ENCODE measurements at places on chromosomes 16 and 17.

GRCh38 chr17:42116705-42117396 is 4.3 kb downstream of the KAT2A start:
- DNase-seq, result peak; percentile 94

GRCh38 chr17:80358861-80359260 is 56.1 kb upstream of the ENDOV start:
- no peak for DNase-seq

DNA sequence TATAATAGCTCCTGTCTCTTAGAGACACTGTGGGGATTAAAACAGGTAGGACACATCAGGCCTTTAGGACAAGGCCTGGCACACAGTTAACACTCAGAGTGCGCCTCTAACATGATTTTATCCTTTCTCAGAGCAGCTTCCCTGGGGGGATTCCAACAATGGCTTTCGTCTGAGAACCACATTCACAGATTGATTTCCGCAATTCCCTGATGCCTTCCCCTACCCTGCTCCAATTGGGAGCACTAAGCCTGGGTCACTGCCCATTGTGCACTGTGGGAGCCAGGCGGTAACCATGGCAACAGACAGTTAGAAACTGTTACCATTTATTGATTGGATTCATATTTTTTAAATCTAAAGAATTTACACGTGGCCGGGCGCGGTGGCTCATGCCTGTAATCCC is 5.9 kb upstream of the ALKBH5 start:
- no peak for DNase-seq

DNA sequence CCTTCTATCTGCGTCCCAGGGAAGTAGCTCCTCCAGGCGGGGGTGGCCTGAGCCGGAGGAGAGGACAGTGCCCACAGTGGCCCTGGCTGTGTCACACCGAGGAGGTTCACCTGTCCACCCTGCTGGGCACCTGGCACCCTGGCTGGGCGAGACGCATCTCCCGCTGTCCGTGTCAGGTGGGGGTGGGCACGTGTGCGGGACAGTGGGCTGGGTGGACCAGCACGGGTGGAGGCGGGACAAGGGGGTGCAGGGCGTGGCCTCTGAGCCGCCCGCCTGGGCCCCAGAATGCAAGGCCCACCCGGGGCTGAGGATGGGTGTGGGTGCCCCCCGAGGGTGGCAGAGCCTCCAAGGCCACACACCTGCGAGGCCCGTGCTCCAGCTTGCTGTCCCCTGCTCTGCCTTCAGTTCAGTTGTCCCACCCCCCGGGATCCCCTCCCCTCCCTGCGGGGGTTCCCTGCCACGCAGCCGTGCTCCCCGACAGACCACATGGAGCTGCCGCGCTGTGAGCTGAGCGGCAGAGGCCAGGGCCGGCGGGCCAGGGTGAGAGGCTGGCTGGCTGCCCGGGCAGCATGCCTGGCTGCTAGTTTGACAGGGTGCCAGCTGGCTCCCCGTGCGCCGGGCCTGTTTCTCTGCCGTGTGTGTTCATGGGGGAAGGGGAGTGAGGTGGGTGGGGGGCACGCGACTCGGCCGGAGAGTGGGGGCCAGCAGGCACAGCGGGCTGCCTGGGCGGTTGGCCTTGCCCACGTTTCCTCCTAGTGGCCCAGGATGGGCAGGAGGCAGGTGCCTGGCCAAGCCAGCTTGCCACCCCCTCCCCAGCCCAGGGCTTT is 33.9 kb downstream of the BAHCC1 start:
- DNase-seq, result peak; percentile 80

- no peak for DNase-seq
Measured at GRCh38 chr17:41717408-41718286, 5.5 kb downstream of the GAST start.

DNA sequence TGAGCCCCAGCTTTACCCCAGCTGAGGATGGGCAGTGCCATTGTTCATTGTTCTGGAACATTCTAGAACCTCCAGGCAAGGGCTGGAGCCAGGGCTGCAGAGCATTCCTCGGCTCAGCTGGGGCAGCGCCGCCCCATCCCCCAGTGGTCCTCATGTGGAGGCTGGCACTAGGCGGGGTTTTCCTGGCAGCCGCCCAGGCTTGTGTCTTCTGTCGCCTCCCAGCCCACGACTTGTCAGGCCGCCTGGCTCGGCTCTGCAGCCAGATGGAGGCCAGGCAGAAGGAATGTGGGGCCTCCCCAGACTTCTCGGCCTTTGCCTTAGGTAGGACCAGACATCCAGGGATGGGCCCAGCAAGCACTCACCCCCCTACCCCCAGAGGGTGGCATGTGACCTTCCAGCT is at the start of gene TMEM95:
Gene TMEM95 (plus strand): TSS at position 104 of the 400 bp plus-strand sequence. CDS start 49 bp downstream, at position 153.
- DNase-seq, result no peak

- DNase-seq, result no peak
Measured at GRCh38 chr17:44247440-44247841, 20.5 kb downstream of the SLC4A1 start.

DNA sequence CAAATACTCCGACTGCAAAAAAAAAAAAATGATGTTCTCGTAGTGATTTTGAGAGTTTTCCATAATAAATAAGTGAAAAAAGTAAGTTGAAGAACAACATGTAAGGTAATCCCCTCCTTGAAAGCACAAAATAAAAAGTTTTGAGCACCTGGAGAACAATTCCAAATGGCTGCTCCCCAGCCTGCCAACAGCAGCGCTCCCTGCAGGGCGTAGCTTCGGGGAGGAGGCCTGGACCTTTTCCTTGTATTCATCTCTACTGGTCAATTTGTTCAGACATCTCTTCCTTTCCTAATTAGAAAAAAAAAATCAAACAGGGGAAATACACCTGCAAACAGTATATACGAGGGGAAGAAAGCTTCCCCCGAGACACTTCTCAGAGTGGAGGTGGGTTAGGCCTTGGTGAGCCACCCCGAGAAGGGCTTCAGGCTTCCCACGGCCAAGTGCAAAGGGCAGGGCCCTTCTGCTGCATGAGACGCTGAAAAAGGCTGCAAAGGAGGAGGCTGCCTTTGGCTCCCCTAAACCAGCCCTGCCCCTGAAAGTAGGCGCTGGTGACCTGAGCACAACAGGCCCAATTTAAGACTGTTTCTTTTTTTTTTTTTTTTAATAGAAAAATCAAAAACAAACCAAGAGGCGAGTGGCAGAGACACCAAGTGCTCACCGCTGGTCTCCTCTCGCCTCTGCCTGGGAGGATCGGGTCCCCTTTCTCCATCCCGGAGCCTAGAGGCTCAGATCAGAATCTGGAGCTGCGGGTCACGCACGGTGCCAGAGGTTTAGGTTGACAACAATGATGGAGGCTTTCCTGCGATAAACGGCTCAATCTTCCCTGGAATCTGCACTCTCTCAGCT is 193.1 kb upstream of the FOXF1 start:
- no peak for DNase-seq

- DNase-seq, result no peak
Measured at GRCh38 chr17:21475571-21475970, 99.4 kb downstream of the KCNJ12 start.

DNA sequence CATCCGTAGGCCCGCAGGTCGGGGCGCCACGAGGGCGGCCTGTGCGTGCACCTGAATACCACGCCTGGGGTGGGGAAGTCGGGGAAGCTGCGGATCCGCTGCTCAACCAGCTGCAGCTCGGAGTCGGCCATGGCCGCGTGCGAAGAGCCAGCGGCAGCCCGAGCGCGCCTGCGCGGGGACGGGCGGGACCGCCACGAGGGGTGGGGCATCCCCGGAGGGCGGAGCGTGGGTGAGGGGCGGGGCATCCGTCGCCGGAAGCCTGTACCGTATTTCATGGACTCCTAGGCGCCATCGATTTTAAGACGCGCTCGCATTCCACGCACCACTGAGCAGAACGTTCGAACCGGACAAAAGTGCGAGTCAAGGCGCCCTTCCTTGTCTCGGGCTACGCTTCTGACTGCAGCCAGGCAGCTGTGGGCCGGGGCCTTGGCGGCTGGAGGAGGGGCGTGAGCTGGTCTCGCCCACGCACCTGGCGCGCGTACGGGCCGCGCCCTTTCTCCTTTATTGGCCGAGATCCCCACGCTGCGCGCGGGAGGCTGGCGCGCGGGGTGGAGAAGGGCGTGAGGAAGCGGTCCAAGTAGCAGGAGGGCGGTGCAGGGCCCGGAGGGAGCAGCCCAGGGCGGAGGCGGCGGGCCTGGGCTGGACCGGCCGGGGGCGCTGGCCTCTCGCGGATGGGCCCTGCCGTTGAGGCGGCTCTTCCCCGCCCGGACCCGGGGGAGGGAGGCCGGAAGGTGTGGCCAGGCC is at the start of gene APRT:
Gene APRT (minus strand): TSS at position 160 of the 744 bp plus-strand sequence. CDS start 29 bp downstream, at position 131.
- peak; percentile 95 for DNase-seq

DNA sequence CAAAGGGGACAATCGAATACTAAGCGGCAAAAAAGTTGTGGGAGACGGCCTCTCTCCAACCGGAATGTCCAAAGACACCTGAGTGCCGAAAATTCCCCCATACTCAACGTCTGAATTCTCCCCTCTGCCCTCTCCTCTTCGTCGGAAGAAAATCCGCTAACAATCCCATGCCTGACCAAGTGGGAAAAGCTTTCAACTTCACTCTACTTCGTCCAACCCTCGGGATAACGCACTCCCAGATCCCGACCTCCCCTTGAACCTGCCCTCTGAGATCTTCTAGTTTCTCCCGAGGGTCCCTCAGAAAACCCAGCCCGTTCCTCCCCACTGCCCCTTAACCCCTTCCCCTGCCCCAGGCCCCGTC is 961 bp downstream of the AMFR start:
- DNase-seq, result no peak

DNA sequence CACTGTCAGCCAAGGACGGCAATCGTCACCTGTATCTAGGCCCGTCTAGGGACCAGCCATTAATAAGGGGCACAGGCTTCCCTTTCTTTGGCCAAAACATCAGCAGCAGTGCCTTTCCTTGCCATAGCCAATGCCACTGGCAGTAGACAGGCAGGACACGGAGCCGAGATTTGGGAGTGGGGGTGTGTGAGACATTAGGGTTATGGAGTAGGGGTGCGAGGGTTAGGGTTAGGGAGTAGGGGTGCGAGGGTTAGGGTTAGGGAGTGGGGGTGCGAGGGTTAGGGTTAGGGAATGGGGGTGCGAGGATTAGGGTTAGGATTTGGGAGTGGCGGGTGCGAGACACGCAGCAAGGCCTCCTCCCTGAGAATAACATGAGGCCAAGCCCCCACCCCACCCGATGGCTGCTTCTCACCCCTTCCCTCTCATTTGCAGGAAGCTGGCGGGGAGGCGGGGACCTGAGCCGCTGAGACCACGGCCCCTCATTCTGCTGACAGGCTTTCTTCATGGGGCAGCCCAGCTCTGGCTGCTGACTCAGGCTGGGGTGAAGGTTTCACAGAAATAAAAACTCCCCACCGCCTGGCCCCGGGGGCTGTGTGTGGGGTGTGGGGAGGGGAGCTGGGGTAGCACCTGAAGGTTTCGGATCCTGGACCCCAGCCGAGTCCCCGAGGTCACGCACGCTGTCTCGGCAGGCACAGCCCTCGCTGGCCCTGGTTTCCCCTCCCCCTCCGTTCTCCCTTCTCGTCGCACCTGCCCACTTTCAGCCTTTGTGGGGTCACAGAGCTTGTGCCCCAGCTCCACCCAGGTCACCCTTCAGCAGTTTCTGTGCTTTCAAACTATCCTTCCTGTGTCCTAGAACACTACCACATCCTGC is 93.8 kb downstream of the PGS1 start:
- no peak for DNase-seq

- no peak for DNase-seq
Measured at GRCh38 chr16:7579454-7579853, 246.8 kb downstream of the RBFOX1 start.

DNA sequence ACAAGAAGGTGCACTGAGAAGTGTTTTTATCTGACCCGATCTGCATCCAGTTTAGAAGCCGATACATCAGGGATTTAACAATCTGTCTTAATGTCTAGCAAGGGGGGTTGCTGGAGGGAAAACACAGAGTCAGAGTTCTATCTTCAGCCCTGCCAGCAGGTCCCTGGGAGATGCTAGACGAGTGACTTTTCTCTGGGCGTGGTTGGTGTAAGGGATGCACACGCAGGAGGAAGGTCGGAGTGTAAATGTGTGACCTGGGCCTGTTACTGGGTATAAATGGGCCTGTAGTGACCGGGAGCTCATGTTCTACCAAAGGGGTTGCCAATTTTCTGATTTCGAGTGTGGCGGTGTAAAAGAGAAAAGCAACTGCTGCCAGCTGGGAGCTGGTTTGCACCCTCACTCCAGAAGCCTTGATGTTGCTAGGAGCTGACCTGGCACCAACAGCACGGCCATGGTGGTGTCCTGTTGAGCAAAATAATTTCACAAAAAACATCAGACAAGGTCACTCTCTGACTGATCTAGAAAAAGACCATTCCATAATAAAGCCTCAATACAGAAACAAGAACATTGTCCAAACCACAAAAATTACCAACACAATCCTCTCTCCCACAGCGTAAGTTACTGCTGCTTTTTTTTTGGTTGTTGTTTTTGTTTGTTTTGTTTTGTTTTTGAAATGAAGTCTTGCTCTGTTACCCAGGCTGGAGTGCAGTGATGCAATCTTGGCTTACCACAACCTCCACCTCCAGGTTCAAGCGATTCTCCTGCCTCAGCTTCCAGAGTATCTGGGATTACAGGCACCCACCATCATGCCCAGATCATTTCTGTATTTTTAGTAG is 1.3 kb upstream of the KCTD13 start:
- DNase-seq, result peak; percentile 19

GRCh38 chr16:6891496-6891895 is 441.1 kb upstream of the RBFOX1 start:
- DNase-seq, result no peak

All from mucosa of descending colon (tissue), 3 donors.